Foreskin fibroblast (primary cell): ENCODE measurements at places on chromosomes 5 and 9.

DNA sequence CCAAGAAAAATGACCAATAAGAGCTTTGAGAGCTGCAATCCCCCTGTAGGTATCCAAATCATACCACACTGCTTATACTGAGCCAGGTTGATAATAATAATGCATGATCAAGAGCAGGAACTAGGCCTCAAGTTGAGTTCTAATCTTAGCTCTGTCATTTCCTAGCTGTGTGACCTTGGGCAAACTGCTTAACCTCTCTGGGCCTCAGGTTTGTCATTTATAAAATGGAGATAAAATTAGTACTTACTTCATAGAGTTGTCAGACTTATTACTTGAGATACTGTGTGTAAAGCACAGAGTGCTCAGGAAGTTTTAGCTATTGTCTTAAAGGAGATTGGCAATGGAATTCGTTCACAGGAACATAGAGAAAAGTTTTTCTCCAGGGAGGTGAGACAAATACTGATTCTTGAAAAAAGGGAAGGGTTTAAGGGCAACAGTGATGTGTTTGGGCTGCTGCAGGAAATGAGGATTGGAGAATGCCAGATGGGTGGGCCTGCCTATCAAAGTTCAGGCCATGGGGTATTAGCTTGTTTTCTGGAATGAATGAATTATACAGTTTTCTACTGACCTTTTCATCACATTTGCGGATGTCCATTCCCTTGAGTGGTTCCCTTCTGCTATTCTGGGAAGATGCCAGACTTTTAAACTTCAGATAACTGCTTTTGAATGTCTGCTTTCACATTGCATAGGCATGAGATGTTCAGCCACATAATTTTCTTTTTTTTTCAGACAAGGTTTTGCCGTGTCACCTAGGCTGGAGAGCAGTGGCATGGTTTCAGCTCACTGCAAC is 10.2 kb upstream of the ATP6V0E1 start:
- peak; percentile 67 for DNase-seq

DNA sequence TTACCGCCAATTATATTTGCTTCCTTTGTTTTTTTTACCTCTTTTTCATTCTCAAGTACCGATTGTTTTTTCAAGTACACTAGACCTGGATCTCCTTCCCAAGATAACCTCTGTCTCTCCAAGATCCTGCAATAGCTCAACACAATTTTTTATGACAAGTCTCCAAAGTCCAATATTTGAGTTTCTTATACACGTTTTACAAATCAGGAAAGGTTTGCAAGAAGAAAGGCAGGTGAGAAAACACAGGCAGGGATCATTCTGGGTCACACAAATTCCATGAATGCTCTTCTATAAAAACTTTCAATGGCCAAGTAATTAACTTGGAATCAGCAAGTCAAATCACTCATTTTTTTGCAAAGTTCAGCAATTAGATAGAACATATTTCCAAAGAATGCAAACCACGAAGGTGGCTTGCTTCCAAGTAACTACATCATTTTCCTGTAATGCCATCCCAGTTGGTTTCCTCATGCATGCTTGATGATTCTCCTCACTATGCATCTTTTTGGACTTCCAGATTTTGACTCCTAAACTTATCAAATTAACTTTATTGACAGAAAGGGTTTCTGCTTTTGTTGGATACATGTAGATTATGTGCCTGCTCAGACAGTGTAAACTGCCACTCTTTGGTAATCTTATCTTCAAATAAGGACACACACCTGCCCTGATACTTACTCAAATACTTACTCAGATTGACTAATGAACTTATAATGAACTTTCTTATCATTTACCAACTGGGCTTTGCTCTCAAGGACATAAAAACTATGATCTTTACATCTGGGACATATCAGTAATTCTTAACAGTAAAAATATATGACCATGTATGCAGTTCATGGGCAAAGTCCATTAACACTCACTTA is 24.7 kb upstream of the IFNE start:
- DNase-seq, result peak; percentile 95

- no peak for DNase-seq
Measured at GRCh38 chr5:36778336-36778735, 98.2 kb upstream of the NIPBL start.

- DNase-seq, result peak; percentile 77
Measured at GRCh38 chr5:39716532-39717028, 291.8 kb upstream of the DAB2 start.

DNA sequence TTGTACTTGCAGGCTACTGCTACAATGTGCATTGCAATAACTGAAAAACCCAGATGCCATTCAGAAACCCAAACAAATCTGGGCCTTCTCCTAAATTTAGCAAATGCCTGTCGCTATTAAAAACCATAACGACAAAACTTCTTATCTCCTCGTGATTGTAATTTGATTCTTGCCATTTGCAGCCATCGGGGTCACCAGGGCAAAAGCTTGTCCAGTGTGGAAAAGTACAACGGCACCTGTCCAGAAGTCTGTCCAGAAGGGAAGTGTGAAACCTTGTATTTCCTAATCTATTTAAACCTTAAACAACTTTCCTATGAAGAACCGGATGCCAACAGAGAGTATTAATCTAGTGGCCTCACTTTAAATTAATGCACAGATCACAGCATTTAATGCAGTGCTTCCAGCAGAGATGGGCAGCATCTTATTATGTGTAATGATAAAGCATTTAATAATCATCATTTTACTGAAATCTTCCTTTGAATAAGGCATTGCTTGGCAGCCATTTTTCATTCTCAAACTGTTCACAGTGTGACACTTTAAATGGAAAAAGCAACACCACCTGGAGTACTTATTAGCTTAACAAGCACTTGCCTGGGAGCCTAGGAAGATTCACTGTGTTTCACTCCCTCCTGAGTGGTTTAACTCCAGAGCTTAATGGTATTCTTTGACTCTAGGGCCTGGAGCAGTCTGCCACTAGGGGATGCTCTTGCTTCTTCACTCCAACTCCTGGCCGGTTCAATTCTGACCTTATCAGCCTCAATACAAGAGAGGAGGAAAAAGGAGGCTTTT is 4.9 kb upstream of the C7 start:
- DNase-seq, result peak; percentile 24

DNA sequence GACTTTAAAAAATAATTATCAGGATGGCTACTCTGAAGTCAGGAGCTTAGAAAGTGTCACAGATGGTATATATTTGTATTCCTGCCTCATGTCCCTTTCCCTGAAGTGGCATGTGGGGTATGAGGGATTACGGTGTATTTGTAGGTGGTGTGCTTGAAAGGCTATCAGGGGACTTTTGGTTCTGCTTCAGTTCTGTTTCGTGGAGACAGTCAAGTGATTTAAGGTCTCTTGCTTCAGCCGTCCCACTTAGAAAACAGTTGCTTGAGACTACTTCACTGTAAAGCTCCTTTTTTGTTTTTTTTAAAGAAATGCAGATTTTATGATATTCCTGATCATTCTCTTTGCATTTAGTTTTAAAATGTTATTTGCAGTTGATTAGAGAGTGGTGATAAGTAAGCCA is 18.3 kb downstream of the PARP8 start:
- DNase-seq, result no peak

DNA sequence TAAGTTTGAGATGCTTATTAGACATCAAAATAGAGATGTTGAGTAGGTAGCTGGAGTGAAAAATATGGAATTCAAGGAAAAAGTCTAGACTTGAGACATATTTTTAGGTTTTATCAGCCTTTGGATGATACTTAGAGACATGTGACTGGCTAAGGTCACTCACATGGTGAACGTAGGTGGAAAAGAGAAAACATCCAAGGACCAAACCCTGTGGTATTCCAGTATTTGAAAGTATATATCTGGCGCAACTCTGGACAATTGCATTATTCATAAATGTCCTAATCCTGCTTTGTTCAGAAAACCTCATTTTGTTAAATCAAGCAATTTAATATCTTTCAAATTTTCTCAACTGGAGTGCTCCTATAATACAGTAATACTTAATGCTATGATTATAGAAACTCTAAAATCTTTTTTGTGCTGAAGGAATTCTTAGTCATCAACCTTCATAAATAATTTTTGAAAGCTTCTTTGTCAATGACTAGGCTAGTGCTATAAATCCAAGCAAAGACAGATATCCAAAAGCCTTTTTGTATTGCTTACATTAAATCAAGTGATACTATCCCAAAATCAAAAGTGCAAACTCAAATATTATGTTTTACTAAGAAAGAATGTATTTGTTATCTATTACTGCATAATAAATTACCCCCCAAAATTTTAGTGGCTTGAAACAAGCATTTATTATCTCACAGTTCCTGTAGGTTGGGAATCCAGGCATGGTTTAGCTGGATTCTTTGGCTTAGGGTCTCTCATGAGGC is 452.0 kb downstream of the ENC1 start:
- no peak for DNase-seq

- no peak for DNase-seq
Measured at GRCh38 chr5:122295138-122295537, 16.9 kb upstream of the SNCAIP start.

DNA sequence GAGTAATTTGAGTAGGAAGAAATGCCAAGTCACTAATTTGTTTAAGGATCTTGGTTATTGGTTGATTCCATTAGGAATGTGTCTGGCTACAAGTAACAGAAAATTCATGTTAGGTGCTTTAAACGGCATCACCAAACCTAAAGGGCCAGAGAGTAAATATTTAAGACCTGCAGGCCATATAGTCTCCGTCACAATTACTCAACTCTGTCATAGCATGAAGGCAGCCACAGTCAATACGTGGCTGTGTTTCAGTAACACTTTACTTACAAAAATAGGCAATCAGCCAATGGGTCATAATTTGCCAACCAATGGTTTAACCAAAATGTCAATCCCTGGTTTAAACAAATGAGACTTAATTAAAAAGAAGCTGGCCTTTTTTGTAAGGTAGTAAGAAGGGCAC is 98.5 kb downstream of the ARL15 start:
- DNase-seq, result no peak

GRCh38 chr5:58629271-58630159 is 46.6 kb downstream of the RAB3C start:
- no peak for DNase-seq

DNA sequence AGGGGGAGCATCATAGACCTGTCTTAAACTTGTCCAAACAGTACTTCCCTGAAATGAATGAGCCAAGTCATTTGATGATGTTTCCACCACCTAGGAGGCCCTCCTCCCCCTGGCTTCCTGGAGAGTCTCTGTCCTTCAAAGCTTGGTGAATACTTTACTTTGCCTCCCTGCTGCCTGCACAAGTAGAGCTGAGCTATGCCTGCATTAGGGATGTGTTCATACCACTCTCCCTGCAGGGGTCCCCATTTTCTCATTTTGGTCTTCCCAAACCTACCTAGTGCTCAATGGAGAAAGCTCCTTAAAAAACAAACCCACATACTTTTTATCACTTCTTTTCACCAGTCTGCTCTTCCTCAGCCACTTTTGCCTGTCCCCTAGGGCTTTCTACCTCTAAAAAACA is 7.7 kb downstream of the CCNI2 start:
- DNase-seq, result peak; percentile 70

DNA sequence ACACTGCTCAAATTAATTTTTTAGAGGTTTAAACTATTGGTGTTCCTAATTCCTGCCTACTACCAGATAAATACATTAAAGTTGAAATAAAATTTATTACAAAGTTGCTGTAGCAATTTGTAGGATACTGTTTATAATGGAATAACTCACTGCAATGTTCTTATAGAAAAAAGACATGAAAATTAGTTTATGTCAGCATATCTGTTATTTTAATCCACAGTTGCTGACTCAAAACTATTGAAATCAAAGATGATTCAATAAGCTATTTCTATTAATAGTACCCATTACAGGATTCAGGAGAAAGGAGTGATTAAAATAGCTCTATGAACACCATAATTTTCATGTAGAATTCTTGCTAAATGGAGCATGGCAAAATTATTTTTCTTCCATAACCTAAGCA is 764.4 kb upstream of the NUDT12 start:
- DNase-seq, result no peak

- DNase-seq, result peak; percentile 66
Measured at GRCh38 chr5:109329333-109330237, 80.2 kb downstream of the PJA2 start.

DNA sequence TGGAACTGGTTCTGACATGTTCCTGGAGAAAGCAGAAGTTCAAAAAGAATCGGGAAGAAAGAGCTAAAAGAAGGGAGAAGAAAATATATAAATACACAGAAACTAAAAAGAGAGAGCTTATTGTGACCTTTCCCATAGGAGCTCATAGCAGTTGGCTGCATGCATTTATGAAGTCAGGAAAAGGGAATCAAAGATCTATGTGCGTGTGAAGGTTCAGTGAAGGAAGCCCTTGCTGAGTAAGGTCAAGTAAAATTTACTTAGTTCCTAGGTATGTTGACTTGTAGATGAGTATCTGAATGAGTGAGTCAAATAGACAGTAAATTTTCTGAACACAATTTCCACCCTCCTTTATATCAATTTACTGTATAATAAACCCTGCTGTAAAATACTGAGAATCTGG is 632.5 kb downstream of the SLCO4C1 start:
- no peak for DNase-seq

DNA sequence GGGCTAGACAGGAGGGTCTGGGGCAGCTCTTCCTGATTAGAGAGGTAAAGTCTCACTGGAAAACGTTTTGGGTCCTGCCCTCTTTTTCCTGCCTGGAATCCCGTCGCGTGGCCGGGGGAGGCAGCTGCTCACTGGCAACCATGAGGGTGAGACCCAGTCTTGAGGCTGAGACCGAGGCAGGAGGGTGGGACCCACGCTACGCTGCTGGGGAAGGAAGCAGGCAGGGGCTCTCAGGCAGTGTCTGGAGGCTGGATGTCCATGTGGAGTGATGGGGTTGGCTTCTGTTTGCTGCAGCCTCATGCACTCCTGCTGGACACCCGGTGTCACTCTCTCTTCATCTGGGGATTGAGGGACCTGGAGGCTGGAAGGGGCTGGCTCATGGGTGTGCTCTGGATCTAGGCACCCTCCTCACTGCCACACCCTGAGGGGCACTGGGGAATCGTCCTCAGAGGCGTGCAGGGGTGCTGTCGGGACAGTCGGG is 11.3 kb upstream of the SLC2A6 start:
- no peak for DNase-seq

DNA sequence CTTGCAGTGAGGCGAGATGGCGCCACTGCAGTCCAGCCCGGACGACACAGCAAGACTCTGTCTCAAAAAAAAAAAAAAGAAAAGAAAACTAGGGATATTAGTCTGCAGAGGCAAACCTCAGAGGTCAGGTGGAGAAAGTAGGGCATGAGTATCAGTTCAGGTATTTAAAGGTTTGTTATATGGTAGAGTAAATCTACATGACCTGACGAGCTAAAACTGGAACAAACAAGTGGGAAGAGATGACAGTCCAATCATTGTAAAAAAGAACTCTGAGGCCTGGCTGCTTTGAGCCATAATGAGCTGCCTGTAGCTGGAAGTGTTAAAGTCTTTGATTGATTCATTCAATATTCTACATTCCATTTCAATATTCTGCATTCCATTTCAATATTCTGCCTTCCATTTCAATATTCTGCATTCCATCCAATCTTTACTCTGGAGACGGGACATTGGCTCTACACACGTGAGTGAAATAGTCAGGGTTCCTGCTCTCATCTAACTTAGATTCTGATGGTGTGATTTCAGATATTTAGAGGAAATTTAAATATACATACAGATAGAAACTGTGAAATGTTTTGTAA is 28.9 kb upstream of the GRAMD2B start:
- no peak for DNase-seq

GRCh38 chr9:14530841-14531240 is 162.4 kb downstream of the ZDHHC21 start:
- DNase-seq, result no peak
